IMR-90 (cell line): ENCODE measurements at places on chromosomes 12 and 14.

- DNase-seq = no peak
These were observed 75.3 kb upstream of the PLEKHG7 start for GRCh38 chr12:92627511-92627910.

DNA sequence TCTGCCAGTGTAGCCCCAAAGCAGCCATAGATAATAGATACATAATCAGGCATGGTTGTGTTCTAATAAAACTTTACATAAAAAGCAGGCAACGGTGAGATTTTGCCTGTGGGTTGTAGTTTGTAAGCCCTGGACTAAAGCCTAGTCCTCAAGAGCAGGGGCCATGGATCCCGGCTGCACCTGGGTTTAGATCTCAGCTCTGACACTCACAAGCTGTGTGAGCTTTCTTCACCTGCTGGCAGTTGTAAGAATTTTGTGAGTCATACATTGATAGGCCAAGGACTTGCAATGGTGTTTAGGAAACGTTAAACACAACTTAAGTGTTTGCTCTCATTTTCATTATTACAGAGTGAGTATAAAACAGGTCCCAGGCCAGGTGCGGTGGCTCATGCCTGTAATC lies 395.8 kb upstream of the TBX3 start:
- DNase-seq = no peak

- no peak for DNase-seq
These were observed 7.9 kb upstream of the PRKAB1 start for GRCh38 chr12:119660076-119660475.

DNA sequence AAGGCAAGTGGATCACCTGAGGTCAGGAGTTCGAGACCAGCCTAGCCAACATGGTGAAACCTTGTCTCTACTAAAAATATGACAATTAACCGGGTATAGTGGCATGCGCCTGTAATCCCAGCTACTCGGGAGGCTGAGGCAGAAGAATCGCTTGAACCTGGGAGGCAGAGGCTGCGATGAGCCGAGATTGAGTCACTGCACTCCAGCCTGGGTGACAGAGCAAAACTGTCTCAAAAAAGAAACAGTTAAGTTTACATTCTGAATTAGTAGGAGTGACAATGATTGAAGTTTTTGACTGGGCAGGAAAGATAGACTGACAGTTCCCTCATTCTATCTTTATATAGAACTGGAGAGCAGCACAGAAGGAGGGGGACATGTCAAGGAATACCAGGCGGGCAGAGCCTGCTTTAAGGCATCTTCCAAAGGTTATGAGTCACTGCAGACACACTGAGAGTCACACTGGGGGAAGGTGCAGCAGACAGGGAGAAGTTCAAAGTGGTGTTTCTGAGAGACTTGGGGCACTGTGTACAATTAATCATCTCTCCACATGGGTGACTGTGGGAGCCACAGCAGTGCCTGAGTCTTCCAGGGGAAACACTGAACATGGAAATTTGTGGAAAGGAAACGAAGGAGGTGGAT lies 42.8 kb upstream of the RNASE3 start:
- DNase-seq = peak; percentile 19

DNA sequence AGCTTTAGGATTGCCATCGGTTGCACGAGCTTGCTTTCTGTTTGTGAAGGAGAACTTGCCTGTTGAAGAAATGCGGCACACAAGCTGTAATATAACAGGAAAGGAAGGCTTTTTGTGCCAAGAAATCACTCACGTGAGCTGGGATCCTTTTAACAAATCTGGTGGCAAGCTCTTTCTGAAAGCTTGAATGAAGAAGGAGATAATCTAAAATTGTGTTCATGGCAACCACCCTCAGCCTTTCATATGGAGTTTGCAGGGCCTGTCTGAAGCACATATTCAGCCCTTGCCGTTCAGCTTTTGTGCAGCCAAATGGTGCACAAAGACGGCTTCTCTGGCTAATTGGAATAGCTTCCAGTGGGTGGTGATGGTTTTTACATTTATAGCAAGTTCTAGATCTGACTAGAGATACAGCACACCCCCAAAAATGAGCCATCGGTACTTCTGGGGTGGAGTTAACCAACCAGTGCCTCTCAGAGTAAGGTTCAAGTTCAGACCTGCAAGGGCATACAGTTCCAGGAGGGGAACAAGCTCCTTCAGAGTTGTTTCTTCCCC lies 107.4 kb downstream of the AEBP2 start:
- peak; percentile 54 for DNase-seq

DNA sequence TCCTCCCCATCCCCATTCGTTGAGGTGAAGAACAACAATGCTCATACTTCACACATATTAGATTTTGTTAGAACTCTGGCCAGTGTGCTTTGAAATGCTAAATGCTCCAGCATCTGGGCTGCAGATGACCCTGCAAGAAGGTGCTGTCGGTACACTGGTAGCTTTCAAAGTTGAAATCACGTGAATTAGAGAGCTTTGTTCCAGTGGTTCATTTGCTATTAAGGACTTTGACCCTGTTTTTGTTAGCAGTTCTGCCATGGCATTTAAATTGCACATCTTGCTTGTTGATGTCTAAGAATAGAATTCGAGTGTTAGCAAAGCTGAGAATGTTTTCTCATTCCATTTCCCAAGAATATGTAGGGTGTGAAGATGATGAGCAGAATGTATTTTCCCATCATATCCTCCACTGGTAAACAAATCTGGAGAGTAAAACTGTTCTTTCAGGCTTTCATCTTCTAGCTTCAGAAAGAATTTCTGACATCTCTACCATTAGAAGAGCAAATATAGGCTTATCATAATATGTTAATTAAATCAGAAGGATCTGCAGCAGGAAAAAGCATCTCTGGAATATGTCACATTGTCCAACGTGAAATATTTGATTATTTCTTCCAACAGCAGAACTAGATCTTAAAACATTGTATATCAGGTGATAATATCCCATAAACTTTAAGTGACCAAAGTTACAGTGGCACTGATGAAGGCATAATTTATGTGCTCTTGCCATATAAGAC lies 98.8 kb upstream of the PDE3A start:
- DNase-seq = no peak

- DNase-seq = peak; percentile 13
These were observed 398.2 kb downstream of the PRKD1 start for GRCh38 chr14:29529418-29529817.

GRCh38 chr12:26274441-26275312 lies 79.3 kb downstream of the SSPN start:
- DNase-seq = peak; percentile 100

DNA sequence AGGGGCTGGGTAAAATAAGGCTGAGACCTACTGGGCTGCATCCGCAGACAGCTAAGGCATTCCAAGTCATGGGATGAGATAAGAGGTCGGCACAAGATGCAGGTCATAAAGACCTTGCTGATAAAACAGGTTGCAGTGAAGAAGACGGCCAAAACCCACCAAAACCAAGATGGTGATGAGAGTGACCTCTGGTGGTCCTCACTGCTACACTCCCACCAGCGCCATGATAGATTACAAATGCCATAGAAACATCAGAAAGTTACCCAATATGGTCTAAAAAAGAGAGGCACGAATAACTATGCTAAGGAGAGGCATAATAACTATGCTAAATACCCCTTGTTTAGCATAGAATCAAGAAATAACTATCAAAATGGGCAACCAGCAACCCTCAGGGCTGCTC lies 46.2 kb upstream of the MAP3K9 start:
- no peak for DNase-seq

- peak; percentile 42 for DNase-seq
These were observed 485 bp upstream of the PNMA1 start for GRCh38 chr14:73714656-73715081.

DNA sequence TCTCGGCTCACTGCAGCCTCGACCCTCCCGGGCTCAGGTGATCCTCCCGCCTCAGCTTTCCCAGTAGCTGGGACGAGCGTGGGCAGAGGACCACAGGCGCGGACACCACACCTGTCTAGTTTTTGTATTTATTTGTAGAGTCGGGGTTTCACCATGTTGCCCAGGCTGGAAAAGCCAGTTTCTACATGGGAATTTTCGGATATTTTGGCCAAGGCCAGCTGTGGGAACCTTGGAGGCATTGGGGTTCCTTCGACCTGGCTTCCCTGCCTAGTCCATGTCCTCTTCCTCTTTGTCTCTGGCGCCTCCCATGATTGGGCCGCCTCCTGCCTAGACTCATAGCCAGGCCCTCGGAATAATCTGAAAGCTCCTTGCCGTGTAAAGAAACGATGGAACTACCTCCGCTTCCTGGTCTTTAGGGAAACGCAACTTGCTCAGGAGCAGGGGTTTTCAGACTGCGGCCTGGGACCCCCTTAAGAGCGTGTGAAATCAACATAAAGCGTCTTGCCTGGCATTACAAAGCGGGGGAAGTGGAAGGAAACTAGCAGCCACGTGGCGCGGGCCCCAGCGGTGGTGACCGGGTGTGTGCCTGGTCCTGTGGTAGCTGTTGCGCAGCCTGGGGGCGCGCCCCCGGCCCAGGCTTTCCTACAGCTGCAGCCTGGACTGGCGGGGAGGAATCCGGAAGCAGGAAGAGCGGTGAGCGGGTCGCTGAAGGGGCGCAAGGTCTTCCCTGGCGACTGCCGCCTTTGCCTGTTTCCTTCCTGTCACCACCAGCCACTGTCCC lies 1.4 kb upstream of the HSP90AA1 start:
- no peak for DNase-seq

DNA sequence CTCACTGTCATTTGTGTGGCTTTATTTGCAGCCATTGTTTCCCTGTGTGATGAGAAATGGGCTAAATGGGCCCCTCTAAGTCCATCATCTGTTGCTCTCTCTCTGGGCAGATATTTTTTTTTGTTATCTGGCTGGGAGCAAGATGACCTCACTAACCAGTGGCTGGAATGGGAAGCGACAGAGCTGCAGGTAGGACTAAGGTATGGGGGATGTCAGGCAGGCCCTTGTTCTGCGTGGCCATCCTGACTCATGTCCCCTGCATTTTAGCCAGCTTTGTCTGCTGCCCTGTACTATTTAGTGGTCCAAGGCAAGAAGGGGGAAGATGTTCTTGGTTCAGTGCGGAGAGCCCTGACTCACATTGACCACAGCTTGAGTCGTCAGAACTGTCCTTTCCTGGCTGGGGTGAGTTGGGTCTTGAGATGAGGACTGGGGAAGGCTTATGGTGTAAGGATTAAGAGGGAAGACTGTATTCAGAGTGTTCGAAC lies 1.3 kb downstream of the MARS1 start:
- peak; percentile 55 for DNase-seq

- DNase-seq = no peak
These were observed 114.4 kb upstream of the TMEM233 start for GRCh38 chr12:119479121-119479561.

GRCh38 chr12:93978553-93978952 lies 169.8 kb upstream of the PLXNC1 start:
- DNase-seq = peak; percentile 67

GRCh38 chr14:95685978-95686922 lies at the start of gene TCL1B:
TCL1B (plus strand) TSS chr14:95686426; CDS start chr14:95686468, 42 bp downstream.
- DNase-seq = no peak

GRCh38 chr12:25830456-25830855 lies 128.0 kb upstream of the RASSF8 start:
- DNase-seq = no peak

DNA sequence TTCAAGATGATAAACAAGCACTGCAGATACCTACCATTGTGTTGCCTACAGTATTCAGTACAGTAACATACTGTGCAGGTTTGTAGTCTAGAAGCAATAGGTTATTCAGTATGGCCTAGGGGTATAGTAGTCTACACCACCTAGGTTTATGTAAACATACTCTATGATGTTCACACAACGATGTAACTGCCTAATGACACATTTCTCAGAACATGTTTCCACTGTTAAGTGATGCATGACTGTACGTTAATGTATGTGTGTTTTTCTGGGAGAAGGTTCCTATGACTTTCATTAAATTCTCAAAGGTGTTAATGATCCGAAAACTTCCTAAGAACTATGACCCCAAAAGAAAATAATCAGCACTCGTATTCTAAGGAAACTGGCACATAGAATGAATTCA lies 20.9 kb upstream of the CALM1 start:
- DNase-seq = no peak

GRCh38 chr12:115466076-115466475 lies 782.1 kb upstream of the TBX3 start:
- DNase-seq = no peak

GRCh38 chr12:11834931-11835330 lies 185.5 kb downstream of the ETV6 start:
- no peak for DNase-seq

DNA sequence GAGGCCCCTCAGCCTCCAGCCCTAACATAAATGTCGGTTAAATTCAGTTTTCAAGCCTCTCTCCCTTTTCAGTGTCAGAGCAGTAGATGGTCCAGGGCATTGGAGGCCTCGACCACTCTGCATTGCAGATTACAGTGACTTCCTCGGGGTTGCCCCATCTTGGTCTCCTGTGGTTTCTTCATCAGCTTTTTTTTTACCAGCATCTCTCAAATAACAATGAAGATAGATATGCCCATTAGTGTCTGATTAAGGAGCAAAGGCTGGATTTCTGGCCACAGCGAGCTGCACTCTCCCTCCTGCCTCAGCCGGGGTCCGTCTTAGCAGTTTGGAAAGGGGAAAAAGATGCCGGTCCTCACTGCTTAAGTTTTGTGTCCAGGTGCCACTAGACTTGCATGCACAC lies 49.7 kb downstream of the C14orf132 start:
- DNase-seq = no peak

GRCh38 chr14:93549595-93549994 lies 118.9 kb downstream of the UNC79 start:
- DNase-seq = no peak

DNA sequence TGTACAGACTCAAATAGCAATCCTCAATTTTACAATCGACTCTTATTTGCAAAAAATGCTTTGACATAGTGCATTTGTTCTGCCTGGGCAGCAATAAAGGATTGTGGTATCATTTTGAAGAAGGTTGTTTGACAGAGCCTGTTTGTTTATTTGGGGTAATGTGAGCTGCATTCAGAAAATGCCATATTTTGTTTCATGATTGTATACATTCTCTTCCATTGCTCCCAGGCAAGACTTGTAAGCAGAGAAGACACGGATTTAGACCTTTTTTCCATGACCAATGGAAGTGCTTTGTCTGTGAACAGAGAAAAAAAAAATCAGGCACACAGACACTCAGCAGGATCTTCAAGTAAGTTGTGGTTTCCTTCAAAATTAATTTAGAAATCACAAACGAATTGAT lies 35.5 kb upstream of the ALX1 start:
- DNase-seq = no peak

DNA sequence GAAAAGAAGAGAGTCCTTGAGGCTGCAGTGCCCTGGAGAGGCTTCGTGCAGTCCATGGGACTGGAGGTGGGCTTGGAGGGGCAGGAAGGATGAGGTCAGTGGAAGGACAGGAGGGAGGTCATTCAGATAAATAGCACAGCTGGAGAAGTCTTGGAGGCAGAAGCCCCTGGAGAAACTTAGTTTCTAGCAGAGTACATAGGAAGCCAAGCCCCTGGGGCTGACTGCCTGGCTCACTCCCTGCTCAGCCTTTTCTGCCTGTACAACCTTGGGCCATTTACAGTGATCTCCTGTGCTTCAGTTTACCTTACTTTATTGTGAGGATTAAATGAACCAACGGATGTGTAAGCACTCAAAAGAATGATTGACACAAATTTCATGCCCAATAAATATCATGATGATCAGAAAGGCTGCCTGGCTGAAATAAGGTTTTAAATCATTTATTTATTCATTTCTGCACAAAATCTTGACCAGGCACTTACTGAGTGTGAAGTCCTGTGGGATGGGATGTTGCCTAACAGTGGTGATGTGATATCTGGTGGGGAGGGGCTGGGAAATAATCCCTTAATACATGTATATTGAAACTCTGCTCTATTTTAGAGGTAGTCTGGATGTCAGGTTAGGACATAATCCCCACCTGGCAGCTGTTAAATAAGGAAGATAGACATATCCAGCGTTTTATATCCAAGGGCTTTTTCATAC lies 54.3 kb downstream of the PLEKHG7 start:
- DNase-seq = no peak
